Tracheal epithelial cell (primary cell): ENCODE measurements at places on chromosomes 1 and 21. TPM values are rescaled to one million over a fixed set of nuclear protein-coding genes. Genes with fewer than 3 reads are reported as not detected.

Gene IPO9
- 11.3 and 13.0 TPM in 2 replicates for total RNA-seq

Gene LCE3E
- 0.48 TPM in 1 of 2 replicates, not detected in the other for total RNA-seq

Gene LEFTY2
- total RNA-seq, result not detected in 2 replicates

Gene CD101
- total RNA-seq, result 0.48 and 1.3 TPM in 2 replicates
